CD8-positive, alpha-beta memory T cell (primary cell): ENCODE measurements at places on chromosomes 4 and X. TPM values are rescaled to one million over a fixed set of nuclear protein-coding genes. Genes with fewer than 3 reads are reported as not detected.

DNA sequence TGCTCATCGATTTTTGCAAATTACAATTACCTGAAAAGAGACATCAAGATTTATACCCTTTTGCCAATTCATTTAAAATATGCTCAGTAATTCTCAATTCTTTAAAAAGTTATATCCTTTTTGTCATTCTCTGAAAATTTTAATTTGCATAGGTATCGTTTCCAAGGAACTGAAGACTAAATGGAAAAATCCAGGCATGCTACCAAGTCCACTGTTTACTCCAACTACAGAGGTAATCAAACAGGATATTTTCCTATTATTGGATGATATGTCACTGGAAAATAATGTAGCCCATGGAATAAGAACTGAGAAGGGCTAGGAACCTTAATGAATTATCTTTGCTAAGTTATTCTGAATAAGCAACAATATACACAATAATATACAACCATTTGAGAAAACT is 132.7 kb downstream of the THOC2 start:
- no peak for DNase-seq

DNA sequence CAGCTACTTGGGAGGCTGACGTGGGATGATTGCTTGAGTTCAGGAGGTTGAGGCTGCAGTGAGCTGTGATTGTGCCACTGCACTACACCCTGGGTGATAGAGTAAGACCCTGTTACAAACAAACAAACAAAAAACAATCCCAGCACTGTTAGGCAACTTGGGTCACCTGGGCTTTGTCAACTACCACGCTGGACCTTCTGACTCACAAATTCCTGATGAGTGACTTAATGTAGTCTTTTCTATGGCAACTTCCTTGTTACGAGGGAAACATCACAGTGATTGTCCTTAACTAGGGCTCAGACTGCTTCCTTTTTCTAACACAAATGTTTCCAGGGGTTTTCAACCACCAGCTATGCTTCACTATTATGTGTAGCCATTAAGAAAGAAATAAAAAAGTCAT is 128.8 kb upstream of the GPC4 start:
- DNase-seq: no peak

- DNase-seq: no peak
Observed at GRCh38 chr4:139845453-139846093, 180.0 kb downstream of the MGST2 start.

- no peak for DNase-seq
Observed at GRCh38 chr4:16775411-16776154, 122.9 kb downstream of the LDB2 start.

DNA sequence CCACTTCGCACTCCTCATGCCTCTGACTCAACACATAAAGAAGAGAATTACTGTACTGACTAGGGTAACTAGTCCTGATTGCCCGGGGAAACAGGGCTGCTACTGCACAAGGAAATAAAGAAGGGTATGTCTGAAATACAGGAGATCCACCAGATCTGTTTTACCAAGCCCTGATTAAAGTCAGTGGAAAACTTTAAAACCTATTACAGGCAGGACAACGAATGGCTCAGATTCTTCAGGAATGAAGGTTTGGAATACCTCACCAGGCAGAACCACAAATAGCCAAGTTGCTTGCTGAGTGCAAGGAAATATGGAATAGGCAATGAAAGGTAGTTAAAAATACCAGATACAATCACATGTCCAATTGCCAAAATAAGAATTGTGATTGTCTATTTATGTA is 17.3 kb downstream of the LAMTOR3 start:
- no peak for DNase-seq

DNA sequence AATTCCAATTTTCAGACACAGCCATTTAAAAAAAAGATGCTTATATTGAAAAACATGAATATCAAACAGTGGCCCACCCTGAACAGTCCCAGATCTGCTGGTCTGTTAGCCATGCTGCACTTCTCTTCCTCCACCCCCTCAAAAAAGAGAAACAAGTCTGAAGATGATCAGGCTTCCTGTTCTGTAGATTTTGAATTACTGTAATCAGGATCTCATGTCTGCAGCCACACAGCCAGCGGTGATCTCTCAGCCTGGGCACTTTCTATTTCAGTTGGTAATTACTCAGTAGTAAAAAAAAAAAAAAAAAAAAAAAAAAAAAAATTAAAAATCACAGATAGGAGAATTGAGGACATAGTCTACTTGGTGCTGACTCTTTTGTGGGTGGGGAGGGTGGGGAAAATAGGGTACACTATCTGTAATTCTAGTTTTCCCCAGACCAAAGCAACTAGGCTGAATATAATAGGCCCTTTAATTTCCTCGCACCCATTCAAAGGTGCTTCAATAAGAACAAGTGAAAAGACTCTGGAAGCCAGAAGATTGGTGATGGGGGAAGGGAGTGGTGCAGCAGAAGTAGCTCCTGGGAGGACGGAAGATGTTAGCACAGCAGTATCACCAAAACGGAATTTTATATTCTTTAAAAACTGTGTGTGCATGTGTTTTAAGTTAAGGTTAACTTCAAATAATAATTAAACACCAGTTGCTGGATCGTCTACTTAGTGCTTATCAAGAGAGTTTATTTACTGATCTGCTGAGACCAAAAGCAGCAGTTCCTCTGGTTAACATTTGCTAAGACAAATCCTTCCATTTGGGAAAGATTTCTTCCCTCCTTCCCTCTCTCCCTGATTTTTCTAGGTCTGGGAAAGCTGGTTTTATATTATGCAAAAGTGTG is 47.0 kb downstream of the SPRY1 start:
- no peak for DNase-seq

- DNase-seq: no peak
Observed at GRCh38 chrX:148960060-148960459, 459.6 kb downstream of the AFF2 start.

- no peak for DNase-seq
Observed at GRCh38 chr4:21656832-21657231, 291.7 kb downstream of the KCNIP4 start.

DNA sequence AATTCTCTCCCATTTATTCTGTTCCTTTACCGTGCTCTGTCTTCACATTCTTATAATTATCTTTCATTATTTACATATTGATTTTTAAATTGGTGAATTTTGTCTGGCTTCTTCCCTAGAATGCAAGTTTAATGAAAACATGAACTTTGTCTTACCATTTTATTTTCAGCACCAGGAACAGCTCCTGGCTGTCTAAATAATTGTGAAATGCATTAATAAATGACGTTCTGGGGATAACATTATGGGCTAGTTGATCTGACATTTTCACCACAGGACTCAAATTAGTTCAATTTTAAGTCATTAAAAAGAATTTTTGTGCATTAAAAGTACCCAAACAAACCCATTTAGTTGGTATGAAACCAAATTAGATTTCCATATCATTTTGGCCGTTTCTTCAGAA is 97.5 kb downstream of the KCTD8 start:
- DNase-seq: no peak

DNA sequence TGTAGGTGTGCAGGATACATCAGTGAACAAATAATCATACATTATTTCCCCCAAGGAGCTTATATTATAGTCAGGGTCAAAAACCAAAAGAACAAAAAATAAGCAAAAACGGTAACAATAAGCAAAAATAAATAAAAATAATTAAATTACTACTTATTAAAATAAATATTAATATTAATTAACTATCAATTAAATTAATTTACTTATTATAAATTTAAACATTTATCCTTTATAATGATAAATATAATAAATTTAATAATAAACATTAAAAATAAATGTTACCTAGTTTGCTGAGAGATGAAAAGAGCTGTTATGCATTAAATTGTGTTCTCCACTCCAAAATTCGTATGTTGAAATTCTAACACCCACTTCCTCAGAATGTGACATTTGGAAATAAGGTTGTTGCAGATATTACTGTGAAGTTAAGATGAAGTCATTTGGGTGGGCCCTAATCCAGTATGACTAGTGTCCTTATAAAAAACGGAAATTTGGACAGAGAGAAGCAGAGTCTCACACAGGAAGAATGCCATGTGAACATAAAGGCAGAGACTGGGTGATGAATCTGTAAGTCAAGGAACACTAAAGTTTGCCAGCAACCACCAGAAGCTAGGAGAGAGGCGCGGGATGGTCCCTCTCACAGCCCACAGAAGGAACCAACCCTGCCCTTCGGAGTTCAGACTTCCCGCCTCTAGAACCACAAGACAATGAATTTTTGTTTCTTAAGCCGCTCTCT is 67.2 kb upstream of the IBSP start:
- no peak for DNase-seq

- DNase-seq: no peak
Observed at GRCh38 chr4:17817027-17817426, 6.2 kb downstream of the NCAPG start.

- no peak for DNase-seq
Observed at GRCh38 chr4:127698789-127699200, 31.4 kb upstream of the SLC25A31 start.

GRCh38 chr4:125369098-125369497 is 54.3 kb downstream of the FAT4 start:
- DNase-seq: no peak

DNA sequence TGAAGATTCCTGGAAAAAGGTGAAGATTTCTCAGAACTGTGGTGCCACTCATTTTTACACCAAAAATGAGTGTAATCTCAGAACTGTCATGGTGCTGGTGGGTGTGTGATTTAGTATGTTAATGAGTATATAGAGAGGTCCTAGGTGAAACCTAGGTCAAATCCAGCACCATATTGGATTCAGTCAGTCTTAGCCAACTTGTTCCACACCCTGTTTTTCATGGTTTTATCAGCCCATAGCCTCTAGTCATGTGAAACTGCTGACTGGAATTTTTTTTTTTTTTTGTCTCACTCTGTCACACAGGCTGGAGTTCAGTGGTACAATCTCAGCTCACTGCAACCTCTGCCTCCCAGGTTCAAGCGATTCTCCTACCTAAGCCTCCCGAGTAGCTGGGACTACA is 58.0 kb downstream of the LAS1L start:
- no peak for DNase-seq

DNA sequence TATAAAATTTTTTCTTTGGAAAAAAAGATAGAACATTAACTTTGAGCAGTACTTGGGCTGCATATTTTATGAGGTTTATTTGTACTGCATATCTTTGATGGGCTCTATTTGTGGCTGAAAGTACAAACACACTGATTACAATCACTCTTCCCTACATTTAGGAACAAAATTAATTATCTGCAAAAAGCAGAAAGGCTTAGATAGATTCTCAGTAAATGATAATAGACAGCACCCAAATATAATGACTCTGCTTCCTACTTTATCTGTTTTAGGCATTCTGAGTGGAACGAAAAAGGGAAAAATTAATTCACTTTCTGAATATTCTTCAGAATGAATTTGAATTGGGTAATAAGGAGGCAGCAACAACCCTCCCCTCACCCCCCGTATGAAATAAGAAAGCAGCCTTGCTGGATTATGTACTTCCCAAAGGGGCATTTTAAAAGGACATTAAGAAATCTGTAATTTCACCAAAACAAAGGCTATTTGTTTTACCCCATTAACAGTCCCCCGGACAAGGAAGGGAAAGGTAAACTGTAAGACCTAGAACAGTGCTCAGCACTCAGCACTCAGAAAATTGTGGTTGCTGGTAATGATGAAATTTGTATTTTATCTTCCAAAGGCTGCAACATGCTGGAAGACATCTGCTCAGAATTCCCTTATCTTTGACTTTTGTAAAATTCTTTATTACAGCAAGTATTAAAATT is 242.6 kb downstream of the GPC3 start:
- DNase-seq: no peak

DNA sequence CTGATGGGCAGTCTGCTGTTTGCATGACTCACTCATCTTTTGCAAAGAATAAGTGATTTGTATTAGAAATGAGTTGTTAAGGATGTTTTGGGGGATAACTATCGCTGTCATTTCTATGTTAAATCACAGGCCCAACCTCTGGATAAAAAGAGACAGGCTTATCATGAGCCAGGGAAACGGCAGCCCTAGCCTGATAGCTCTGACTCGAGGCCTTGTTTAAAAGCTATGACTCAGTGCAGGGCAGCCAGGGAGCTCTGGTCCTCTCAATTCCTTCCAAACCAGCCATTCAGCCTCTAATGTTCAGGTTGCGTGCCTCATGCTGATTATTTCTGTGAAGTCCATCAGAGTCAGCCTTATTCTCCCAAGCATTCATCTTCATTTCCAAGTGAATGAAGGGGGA is 305.9 kb upstream of the HAND2 start:
- no peak for DNase-seq

DNA sequence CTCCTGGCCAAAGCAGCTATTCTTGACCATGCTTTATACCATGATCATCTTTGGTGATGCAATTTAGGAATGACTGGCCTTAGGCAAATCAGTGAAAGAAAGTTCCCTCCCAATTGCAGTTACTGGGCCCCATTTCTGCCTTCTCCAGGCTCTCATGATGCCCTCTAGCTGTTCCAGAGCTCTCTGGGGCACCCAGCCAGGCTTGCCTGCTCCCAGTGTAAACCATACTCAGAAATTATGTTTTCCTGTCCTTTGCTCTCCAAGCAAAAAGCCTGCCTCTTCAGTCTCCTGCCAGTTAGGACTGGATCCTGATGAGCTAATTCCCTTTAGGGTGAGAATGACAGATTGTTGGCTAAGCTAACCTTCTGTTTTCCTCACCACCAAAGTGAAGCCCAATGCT is 85.3 kb upstream of the RBPJ start:
- DNase-seq: no peak

- DNase-seq: no peak
Observed at GRCh38 chr4:145014365-145014764, 83.6 kb downstream of the ANAPC10 start.

DNA sequence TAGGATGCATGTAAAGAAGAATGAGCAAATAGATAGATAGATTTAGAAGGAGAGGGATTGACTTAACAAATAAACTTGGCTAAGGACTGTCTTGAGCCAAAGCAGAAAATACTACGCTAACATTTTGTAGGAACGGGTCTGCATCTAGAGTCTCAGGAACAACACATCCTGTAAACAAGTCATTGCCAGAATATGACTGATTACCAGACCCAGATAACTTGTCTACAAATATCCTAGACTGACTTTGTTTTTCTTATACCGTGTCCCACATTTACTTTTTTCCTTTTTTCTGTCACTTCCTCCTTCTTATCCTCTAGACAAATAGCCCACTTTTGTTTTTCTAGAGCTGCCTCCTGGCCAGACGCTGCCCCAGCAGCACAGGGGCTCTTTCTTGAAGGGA is 393.6 kb downstream of the PDGFC start:
- DNase-seq: no peak

GRCh38 chr4:99264927-99265326 is 25.9 kb downstream of the ADH1A start:
- DNase-seq: no peak

DNA sequence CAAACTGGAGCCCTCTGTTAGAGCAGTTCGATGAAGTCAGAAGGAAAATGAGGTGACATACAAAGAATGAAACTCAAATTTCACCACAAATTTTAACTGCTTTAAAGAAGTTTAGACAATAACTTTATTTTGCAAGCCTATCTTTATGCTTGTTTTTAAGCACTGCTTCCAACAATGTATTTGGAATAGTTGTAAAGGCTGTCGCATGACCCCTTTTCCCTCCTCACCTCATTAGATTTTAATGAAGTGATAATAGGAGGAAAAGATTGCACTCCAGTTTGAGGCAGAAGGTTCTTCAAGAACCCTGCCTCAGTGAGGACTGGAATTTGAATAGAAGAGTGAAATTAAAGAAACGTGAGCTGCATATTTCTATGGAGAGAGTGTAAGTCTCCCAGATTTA is 386.1 kb upstream of the NR3C2 start:
- DNase-seq: no peak

Gene TMPRSS11B
- total RNA-seq: not detected

Gene TAF7L
- not detected for total RNA-seq

Gene IGSF1
- not detected for total RNA-seq

Gene ARHGAP36
- not detected for total RNA-seq

Gene NLGN3
- total RNA-seq: 0.46 TPM

Gene AP1AR
- total RNA-seq: 27.1 TPM

Gene VMA21
- total RNA-seq: 69.8 TPM

Gene ASB12
- total RNA-seq: not detected

Gene NIPAL1
- total RNA-seq: 0.55 TPM

Gene GJB1
- total RNA-seq: not detected
